Fibroblast of skin of left biceps (primary cell): ENCODE measurements at places on chromosomes 12 and 14.
A peak's percentile ranks its signal among the peaks of the same experiment; 100 is the strongest.

- DNase-seq: no peak
Observed at GRCh38 chr12:104737791-104738301, 220.2 kb downstream of the SLC41A2 start.

- DNase-seq: no peak
Observed at GRCh38 chr12:5305425-5305824, 126.5 kb upstream of the NTF3 start.

DNA sequence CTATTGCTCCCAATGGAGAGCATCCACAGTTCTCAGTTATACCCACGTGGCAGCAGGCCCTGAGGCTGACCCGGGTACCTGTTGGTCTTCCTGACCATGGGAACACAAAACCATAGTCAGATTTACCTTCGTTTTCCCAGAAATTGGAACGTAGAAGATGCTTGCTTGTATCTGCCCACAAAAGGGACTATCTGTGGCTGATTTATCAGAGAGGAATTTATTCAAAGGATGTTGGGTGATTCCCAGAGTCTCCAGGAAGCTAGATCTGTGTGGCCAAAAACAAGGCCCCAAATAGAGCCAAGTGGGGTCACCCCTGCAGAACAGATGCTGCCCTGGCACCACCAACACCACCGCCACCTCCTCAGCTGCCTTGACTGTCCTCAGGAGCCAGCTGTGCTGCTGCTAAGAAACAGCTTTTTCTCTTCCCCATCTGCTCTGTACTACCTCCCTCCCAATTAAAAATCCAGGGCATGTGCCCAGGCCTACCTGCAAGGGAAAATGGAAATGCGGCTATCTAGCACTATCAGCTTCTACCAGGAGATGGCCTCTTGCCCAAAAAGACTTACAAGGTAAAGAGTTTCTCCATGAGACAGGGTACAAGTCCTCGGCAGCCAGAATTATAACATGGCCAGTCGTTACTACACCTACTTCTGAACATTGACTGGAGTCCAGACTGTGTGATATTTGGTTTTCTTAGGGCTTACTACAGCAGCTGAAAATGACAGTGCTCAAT lies 128.6 kb upstream of the PLEKHG7 start:
- no peak for DNase-seq

DNA sequence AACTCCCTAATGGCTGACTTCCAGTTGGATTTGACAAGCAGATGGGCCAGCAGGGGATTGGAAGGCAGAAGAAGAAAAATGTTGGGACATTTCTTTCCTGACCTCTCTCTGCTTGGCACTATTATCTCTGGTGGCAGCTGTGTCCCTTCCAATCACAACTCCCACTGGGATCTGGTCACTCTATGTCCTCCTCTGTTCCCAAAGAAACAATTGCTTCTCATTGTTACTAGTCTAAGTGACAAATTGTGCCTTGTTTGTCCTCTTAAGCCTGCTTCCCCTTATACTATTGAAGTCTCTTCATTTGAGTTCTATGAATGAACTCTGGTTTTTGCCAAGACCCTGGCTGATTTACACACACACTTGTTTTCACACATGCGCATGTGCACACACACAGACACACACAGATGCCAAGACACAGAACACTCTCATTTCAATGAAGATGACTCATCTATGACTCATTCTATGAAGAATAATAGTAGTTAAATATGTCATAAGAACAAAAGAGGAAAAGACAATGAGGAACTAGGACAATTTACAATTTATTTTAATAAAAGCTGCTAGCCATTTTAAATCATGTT lies 83.0 kb upstream of the FAR2 start:
- DNase-seq: no peak

DNA sequence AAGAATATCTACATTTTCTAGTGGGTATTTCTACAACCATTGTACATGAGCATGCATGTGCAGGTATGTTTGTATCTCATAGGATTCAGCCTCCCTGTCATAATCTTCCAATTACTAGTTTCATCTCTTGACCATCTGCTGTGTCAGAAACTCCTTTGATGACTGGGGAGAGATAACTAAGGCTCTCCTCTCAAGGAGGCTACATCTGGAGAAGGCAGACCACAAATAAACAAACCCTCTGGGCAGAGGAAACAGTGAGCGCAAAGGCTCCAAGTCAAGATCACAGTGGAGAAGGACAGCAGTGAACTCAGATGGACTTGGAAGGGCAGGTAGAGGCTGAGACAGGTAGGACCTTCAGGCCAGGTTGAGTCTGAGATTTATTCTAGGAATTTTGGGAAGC lies 166.4 kb downstream of the PELI2 start:
- no peak for DNase-seq

DNA sequence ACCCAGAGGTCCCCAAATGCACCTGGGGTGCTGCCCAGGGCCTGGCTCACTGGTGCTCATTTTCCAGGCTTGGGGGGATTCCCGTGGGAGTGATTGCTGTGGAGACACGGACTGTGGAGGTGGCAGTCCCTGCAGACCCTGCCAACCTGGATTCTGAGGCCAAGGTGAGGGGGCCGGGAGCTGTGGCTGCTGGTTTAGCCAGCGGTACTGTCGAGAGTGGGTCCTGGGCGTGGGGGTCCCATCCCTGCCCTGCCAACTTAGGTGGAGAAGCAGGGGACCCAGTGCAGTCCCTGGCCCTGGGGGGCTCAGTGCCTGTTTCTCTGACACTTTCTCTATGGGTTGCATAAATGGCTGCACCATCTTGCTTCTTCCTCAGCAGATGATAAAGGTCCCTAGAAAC lies 50.9 kb downstream of the FOXN4 start:
- DNase-seq: no peak

GRCh38 chr12:112314981-112315380 lies 67.2 kb downstream of the HECTD4 start:
- peak; percentile 5 for DNase-seq

DNA sequence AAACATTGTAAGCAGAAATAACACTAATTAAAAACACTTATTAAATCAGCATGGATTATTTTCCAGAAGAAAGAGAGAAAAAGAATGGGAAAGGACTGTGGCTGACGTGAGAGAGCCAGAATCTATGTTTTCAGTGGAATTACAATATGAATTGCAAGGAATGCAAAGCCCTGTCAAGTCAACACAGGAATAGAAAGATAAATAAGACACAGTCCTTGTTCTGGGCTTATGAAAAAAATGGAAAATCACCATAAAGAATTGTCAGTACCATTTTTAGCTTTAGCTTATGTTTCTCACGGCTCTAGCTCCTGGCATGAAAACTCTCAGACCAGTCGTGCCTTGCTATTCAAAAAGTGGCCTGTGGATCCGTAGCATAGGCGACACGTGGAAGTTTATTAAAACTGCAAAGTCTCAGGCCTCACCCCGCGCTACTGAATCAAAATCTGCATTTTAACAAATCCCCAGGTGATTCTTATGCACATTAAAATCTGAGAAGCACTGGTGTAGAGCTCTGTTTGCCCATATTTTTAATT lies 549.1 kb downstream of the RPS29 start:
- no peak for DNase-seq

- DNase-seq: no peak
Observed at GRCh38 chr12:107655281-107656065, 30.1 kb upstream of the PWP1 start.

DNA sequence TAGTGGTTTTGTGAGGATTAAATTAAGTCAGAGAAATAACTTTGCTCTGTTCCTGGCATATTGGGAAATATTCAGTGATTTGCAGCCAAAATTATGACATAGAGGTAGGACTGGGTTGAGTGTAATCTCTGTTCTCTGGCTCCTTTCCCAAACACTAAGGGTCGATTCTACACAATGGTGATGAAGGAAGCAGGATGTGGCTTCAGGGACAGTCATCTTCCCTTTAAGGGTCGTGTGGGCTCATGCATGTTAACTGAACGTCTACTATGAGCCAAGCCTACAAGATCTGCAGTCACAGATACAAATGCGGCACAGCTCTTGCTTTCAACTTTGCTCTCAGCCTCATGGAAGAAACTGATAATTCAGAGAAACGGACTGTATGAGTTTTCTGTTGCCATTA lies 381.6 kb downstream of the VRK1 start:
- DNase-seq: peak; percentile 16

DNA sequence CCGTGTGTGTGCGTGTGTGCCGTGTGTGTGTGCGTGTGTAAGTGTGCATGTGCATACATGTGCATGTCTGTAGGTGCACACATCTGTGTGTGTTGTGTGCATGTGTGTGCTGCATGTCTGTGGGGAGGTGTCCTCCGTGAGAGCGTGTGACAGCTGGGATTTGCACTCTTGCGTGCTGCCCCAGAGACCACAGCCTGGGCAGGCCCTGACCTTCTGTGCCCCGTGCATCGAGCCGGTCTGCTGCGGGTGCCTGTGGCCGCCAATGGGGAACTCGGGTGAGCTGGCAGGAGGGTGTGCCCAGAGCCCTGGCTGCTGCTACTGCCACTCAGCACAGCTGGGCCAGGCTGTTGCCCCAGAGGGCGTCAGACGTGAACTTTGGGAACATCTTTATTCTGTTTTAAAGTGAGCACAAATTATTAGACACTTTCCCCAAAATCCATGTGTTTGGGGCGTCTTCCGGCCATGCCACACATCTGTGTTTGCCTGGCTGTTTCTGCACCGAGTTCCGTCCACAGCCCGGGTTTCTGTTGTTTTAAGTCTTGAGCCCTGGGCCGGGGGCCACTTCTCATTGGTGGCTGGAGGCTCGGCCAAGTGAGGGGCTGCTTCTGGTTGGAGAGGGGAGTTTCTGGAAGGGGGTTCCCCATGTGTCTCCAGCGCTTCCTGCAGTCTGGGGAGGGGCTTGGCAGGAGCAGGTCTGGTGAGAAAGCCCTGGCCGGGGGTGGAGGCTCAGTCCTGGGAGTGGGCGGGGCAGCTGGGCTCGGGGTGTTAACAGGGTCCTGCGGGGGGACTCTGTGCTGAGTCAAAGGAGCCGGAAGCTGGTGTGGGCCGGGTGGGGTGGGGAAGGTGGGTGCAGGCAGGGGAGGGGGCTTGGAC lies 7.6 kb downstream of the CEP170B start:
- no peak for DNase-seq

DNA sequence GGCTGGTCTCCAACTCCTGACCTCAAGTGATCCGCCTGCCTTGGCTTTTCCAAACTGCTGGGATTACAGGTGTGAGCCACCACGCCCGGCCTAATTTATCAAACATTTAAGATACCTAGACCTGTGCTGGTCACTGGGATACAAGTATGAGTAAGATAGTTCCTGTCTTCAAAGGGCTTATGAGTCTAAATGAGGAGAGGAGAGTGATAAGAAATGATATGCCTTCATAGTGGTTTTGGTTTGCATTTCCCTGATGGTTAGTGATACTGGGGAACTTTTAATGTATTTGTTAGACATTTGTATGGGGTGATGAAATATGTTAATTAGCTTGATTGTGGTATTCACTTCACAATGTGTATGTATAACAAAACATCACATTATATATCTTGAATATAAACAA lies 21.2 kb downstream of the TMED10 start:
- DNase-seq: no peak

DNA sequence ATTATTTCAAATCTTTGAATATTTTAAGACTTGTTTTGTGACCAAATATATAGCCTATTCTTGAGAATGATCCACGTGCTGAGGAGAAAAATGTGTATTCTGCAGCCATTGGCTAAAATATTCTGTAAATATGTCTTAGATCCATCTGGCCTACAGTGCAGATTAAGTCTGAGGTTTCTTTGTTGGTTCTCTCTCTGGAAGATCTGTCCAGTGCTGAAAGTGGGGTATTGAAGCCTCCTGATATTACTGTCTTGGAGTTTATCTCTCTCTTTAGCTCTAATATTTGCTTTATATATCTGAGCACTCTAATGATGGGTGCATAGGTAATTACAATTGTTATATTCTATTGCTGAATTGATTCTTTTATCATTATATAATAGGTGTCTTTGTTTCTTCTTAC lies 617.4 kb upstream of the LRFN5 start:
- DNase-seq: no peak

GRCh38 chr14:25400607-25401206 lies 350.8 kb upstream of the STXBP6 start:
- DNase-seq: peak; percentile 5

GRCh38 chr14:33250963-33251362 lies 312.3 kb downstream of the NPAS3 start:
- no peak for DNase-seq
